Brain (organoid and tissue), 16 donors: ENCODE measurements at places on chromosomes 3 and 15. TPM values are rescaled to one million over a fixed set of nuclear protein-coding genes. Genes with fewer than 3 reads are reported as not detected.

The IL5RA gene
- 8.1 TPM for polyA plus RNA-seq

The PDZRN3 gene
- 14.2 TPM for polyA plus RNA-seq

The CPNE4 gene
- polyA plus RNA-seq, result 5.4 TPM

The TRIM42 gene
- not detected for polyA plus RNA-seq

The IFT122 gene
- 39.4 TPM for polyA plus RNA-seq

The ZNF662 gene
- polyA plus RNA-seq, result 1.4 TPM

The GOLGA8K gene
- not detected for polyA plus RNA-seq

- peak; percentile 47 for DNase-seq
These were observed 7.7 kb downstream of the SNX4 start for GRCh38 chr3:125512135-125512920.

- DNase-seq, result no peak
These were observed 58.3 kb upstream of the CFAP20DC start for GRCh38 chr3:59107856-59108815.

- no peak for DNase-seq
These were observed 160.3 kb downstream of the ANXA2 start for GRCh38 chr15:60237446-60237845.

DNA sequence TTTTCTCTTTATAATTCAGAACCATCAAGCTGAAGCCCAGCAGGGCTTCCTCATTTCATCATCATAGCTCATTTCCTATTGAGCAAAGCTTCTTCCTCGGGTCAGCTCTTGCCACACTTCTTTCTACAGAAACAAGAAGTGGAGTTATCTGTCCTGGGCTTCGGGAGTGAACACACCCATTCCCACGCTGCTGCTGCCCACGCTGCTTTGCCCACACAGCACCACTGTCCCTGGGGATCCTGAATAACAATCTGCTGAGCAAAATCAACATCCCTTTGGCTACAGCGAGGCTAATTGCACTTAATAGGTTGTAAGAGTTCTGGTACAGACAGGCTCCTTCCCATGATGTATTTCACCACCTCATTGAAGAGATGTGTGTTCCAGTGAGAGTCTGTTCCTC lies 23.7 kb downstream of the CEP19 start:
- no peak for DNase-seq

DNA sequence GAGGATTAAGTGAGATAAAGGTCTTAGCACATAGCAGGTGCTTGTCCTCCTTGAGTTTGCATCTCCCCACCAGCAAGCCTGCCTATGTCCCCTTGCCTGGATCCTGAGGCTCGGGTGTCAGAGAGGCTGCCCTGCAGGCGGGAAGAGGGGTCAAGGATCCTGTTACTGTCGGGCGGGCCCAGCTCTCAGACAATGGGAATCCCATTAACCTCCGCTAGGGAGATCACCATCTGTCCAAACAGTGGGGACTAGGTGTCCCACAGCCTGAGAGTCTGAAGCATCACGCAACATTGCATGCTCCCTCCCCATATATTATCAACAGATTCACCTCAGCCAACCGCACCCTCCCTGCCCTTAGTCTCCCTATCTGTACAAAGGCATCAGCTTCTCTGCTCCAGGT lies 151.4 kb downstream of the FBLN2 start:
- DNase-seq, result no peak

GRCh38 chr3:127598841-127599570 lies 795 bp downstream of the MCM2 start:
- no peak for DNase-seq

GRCh38 chr15:79881254-79881653 lies 15.6 kb downstream of the MTHFS start:
- DNase-seq, result no peak

- DNase-seq, result no peak
These were observed 10.4 kb downstream of the PTPRG start for GRCh38 chr3:61571516-61572336.

DNA sequence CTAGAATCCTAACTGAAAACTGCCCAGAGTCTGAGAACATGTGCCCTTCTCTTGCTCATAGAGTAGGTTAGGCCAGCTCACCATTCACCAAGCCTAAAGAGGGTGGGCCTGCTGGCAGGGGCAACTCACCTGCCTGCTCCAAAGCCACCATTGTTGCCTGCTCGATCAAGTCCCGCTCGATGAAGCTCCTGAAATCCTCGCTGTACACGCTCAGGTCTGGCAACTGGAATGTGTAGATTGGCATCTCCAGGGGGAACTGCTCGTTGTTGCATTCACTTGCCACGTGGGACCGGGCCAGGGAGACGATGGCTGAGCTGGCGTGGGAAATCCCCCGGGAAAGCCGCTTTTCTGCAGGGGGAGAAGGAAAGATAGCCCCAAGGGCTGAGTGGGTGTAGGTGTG lies 232.2 kb downstream of the KLF13 start:
- no peak for DNase-seq

DNA sequence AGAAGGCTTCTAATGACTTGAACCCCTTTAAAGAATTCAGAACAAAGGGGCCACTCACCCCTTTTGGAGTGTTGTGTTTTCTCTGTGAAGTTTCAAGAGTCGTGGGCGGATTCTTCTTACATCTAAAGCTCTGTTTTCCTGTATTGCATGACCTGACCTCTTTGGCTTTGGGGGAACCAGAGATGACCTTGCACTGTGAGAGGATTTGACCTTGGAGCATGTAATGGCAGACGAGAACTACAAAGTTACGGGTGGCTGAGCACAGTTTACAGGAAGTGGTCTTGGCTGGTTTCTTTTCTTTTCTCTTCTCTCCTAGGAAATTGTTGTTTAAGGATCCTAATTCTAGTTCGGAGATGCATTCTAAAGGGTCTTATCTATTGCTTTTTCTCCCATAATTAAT lies 6.2 kb upstream of the BDH1 start:
- DNase-seq, result no peak

GRCh38 chr3:191262650-191263049 lies 63.6 kb downstream of the OSTN start:
- no peak for DNase-seq

- DNase-seq, result peak; percentile 16
These were observed 33.1 kb downstream of the GRK7 start for GRCh38 chr3:141796081-141796888.

DNA sequence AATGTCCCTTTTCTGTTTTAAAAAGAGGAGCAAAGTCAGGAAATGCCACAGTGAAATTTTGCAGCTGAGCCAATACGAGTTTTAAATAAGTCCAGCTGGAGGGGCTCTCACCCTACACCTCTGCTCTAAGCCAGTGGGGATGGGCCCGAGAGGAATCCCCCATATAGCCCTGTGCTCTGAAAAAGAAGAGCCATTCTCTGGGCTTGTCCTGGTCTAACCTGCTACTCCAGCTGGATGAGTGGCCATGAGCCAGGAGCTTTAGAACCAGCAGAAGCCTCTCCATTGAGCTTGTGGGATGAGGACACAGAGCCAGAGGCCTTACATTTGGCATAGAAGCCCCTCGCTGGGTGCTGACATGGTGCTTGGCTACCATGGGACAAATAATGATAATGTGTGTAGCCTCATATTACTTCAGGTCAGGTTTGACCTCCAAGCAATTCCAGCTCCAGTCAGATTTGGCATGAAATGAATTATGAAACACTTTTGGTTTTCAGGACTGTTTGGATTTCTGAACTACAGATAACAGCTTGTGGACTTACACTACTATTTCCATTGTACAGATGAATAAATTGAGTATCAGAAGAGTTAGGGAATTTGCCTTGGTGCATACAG lies 172.4 kb downstream of the CHST2 start:
- DNase-seq, result no peak

GRCh38 chr3:124157748-124158147 lies 165.8 kb upstream of the ROPN1 start:
- no peak for DNase-seq

- peak; percentile 25 for DNase-seq
These were observed 887.2 kb downstream of the NAALADL2 start for GRCh38 chr3:175746308-175746707.

DNA sequence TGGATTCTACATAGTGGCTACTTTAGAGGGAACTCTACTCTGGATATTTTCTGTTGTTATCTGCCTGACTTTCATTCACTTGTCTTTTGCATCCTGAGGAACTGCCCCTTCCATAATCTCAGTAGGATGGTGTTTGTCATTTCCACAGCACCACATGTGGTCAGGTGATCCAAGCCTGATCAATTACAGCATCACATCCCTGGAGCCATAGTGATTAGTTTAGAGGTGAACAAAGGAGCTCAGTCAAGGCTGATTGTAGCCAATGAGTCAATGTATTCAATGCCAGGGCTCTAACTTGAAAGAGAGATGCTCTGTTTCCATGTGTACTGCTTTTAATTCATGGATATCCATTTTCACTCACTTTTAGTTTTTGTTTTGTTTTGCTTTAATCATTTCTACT lies 478.7 kb upstream of the ADAMTS9 start:
- no peak for DNase-seq

DNA sequence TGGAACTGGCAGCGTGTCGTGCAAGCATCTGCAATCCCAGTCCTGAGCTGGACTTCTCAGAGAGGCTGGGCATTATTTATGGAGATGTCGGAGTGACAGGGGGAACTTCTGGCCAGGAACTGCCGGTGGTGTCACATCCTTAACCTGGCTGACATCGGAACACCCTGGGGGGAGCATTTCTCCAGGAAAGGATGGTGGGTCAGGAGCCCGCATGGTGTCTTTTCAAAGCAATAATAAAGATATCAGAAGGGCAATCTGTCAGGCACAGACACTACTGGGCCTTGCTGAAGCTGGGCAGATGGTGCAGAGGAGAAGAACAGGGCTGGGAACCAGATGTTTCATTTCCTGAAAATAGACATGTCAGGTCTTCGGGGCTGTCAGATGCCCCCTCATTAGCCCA lies 133.5 kb downstream of the WNT7A start:
- DNase-seq, result peak; percentile 15

GRCh38 chr3:129204473-129204872 lies 20.8 kb upstream of the CNBP start:
- no peak for DNase-seq

DNA sequence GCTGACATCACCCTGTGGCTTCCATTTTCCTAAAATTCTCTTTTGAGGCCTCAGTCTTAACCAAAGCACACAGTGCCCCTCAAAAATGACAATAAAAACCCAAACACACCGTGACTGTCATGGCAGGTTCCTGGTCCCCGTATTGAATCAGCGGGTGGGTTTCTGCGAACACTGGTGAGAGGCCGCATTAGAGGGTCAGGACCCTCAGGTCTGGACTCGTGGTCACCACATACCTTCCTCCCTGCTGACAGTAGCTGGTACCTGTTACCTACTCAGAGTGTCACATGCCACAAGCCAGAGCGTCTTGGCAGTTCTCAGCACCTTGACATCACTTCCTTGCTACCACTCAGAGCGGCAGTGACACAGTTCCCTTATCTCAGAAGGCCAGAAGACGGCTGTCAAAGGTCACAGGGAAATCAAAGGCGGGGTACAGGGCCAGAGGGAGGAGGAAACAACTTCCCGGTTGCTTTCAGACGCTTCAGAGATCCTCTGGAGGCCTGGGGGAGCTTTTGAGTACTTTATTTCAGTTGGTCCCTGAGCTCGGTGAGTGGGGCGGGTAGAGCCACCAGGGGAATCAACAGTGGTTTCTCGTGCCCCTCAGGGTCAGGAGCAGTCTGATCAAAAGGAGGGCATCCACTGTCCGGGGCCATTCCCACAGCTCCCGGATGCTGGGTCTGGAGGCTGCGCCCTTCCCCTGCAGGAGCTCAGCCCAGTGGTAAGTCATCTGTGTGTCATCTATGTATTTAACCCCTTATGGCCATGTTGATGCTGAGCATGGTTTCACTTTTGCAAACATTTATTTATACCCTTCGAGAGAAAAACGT lies at the start of the genes CCR5AS and CCRL2:
TSS of gene CCR5AS (minus strand) at position 279 of the 824 bp plus-strand sequence.
TSS of gene CCRL2 (plus strand) at position 472 of the 824 bp plus-strand sequence. CDS start 821 bp downstream, outside the sequence.
- DNase-seq, result no peak

- DNase-seq, result no peak
These were observed 60.1 kb downstream of the SLC12A1 start for GRCh38 chr15:48266024-48266689.

- no peak for DNase-seq
These were observed 738.6 kb upstream of the NR2F2 start for GRCh38 chr15:95591886-95592285.

DNA sequence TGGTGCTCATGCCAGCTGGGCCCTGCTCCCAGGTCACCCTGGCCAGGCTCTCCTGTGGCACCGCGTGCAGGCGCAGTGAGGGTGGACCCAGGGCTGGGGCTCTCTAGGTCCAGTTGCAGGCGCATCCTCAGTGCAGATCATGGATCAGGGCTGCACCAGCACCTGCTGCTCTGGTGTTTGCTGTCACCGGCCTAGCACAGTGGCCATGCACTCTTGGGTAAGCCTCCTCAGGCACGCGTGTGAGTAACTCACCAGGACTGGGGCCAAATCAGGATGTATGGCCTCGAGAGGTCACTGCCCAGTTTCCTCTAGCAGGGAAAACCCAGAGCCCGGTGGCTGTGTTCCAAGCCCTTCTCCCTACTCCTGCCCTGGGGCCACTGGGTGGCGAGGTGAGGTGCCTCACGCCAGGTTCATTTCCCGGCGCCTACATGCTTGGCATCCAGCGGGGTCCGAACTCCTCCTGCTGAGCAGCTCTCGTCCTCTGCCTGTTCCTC lies 45.5 kb upstream of the SLC41A3 start:
- no peak for DNase-seq

- DNase-seq, result peak; percentile 92
These were observed 1.5 kb upstream of the SKIL start for GRCh38 chr3:170355738-170356595.
